ENCODE measurements at places on chromosomes 5 and 9.

DNA sequence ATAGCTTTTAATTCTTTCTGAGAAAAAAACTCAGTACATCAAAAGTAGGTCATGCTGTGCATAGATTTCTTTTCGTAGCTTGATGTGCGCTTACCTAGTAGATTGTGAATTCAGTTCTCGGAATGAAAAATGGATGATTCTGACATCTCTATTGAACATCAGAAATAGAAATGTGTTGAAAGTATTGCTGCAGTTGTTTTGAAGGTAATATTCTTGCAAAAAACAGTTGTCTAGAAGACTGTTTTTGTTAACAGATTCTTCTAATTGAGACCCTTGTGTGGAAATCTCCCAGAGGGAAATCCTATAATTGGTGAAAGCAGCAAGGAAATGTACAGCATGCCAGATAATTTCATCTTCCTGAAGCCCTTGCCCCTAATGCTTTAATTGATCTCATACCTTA is 54.5 kb downstream of the MACIR start:
- no peak for DNase-seq

GRCh38 chr5:159752622-159753275 is 163.5 kb upstream of the ADRA1B start:
- no peak for DNase-seq

DNA sequence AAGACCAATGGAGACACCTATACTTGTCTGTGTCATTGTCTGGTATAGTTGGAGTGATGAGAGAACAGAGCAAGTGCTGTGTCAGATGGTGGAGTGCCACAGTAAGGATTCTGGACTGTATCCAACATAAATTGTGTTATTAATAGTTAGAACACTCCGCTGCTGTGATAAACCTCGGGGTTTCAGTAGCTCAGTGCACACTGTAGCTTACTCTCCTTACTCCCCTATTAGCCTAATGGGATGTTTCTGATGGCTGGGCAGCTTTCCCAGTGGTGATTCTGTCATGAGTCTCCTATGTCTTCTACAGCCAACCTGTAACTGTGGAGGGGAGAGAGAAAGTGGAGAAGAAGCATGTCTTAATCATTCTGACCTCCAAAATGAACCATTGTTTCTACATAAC is 127.6 kb upstream of the PTCH1 start:
- no peak for DNase-seq

DNA sequence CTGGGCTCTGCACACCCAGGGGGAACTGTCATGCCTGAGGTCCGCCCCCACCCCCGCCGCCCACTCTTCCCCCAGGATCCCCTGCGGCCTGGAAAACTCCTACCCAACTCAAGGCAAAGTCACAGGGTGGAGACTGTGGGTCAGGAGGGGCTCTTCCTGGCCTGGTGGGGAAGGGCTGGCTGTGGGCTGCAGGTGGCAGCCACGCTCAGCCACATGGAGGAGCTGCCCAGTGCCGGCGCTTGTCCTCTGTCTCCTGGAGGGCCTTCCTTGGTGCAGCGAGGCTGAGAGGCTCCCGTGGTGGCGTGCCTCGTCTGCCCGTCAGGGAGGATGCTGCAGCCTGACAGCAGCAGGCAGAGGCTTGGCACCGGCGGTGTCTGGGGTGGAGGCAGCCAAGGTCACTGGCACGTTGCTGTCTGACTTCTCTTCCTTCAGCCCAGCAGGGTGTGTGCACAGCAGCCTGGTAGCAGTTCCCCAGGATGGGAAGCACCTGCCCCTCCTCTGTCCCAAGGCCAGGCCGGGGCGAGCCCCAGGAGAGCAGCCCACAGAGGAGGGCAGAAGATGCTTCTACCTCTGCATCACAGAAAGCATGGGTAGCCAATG is 78.1 kb downstream of the ADAMTS2 start:
- DNase-seq, result no peak

DNA sequence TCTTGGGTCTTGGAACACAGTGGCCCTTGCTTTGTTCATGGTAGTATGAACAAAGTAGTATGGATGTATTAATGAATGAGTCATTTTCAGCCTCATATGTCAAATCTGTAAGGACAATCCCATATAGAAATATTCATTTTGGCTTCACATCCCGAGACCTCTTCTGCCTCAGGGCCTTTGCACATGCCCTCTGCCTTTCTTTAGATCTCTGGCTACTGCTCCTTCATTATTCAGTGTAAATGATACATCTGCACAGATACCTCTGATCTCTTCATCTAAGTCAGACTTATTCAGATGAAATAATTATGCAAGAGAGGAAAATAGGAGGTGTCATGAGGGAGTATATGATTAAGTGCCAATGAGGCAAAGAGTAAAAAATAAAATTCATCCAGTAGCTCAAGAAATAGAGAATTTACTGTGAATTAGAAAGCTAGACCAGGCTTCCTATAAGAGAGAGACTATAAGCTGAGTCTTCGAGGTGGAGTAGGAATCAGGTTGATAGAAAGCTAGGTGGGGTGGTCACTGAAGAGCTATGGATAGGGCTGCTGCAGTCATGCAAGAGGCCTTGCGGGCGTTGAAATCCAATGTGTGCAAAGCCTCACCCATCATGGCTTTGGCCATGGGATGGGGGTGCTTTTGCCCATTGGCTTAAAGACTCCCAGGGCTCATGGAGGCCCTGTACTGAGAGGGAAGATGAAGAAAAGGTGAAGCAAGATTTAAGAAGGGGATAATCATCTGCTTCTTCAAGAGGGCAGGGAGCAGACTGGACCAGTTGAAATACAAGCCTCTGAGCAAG is 3.7 kb upstream of the TTLL11 start:
- no peak for DNase-seq

DNA sequence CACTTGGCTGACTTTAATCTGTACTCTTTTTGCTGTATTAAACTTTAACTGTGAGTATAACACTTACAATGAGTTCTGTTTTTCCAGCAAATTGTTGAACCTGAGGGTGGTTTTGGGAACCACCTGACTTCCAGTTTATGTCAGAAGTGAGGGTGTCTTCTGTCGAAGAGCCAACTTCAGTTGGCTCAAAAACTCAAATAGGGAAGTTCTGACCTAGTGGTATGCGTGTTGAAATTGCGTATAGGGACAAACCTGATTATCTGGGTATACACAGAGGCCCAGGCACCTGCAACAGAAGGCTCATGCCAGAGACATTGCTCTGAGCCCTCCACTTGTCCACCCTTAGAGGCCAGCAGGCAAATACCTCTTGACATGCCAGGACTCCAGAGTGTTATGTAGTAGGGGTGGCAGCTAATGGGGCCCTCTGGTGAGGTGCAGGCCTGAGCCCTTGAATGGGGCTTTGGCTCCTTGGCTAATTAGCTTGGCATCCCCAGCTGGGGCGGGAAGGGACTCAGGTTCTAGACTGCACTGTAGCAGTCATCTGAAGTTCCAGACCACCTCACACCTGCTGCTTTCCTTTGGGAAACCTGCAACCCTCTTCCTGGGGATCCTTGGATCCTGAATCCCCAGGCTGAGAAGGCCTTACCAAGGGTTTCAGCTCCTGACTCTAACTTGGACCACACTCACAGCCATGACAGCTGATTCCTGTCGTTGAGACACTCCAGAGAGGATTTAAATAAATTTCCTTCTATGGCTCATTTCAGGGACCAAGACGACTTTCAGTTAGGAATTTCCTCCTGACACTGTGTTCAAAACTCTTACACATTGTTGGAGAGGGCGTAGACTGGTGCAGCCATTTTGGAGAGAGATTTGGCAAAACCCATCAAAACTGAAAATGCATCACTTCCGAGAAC is 189.6 kb downstream of the HSPA4 start:
- DNase-seq, result no peak

DNA sequence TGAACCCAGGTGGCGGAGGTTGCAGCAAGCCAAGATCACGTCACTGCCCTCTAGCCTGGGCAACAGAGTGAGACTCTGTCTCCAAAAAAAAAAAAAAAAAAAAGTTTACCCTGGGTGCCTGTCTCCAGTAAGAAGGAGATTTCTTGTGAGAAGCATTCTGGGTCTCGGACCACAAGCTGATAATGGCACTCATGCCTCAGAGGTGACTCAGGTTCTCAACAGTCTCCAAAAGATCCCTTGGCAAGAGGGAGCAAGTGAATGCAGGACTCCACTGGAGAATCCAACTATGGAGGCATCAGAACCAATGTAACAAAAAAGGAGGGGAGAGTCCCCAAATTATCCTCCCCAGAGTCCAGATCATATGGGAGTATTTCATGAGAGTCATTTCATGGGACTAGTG is 106.0 kb upstream of the LRRTM2 start:
- no peak for DNase-seq

DNA sequence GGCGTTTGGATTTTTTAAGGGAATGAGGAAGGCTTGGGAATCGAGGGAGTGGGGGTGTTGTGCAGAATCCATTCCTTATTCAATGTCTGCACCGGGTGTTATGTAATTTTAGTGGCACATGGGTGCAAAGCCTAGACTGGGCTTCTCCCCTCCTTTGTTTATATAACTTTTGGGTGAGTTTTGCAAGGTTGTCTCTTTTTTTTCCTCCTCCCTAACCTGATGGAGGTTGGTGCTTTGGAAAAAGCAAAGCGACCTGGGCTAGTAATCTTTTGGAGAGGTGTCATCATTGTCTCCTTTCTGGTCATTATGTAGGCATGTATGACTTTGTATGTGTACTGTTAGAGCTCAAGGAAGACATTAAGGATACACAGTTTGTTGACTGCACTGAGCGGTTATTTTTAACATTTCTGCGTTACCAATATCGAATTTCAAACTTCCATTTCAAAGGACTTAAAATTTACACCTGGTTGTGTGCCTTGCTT is 3.1 kb downstream of the SMARCA2 start:
- no peak for DNase-seq

- DNase-seq, result no peak
These were observed 15.4 kb upstream of the VDAC1 start for GRCh38 chr5:134020188-134020587.

DNA sequence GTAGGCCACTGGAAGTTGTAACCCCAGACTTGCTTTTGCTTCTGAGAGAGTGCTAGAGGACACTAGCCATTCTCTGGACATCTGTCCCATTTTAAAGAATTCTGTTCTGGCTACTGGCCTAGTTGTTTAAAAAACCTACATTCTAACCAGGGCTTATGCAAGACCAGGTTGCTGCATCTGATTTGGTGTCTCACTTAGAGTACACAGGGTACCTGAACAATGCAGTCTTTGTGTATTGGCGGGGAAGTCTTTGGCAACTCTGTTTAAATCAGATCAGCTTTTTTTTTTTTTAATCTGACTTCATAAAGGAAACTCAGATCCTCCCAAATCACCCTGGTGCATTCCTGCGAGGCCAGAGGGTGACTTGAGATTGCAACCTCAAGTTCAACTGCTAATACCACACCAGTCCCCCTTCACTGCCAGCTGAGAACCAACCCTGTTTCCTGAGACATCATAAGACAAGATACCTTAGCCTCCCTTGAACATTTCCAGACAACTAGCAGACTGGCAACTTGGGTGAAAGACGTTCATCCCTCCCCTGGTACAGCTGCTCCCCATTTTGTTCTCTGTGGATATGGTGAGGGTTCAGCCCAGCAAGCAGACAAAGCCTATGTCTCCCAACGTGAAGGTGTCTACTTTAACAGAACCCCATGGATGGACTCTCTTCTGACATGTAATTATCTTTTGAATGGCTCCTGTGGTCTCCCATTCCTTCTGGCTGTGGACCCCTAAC is 27.0 kb downstream of the SKP1 start:
- no peak for DNase-seq

DNA sequence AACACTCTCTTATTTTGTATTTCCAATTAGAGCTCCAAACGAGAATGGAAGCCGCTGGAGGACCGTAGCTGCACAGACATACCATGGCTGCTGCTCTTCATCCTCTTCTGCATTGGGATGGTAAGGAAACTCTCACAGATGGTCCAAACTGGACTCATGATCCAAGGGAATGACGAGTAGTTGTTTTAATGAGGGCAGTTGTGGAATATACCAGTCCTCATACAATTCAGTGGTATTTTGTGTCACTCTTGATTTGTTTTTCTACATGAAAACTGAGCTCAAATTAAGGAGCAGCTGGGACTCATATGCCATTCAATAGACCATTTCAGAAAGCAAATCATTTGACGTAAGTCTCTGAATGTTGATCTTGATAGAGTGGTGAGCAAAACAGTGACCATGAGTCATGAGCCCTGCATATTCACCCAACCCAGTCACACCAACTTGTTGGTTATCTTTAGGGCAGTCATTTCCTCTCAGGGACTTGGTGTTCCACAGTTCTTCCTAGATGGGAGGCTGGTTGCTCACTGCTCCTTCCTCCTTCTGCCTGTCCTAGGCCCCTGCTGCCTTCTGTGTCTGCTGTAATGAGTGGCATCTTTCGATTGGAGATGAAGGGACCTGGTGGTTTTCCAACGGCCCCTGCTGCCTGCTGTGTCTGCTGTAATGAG is 54.9 kb downstream of the SLC44A1 start:
- no peak for DNase-seq

DNA sequence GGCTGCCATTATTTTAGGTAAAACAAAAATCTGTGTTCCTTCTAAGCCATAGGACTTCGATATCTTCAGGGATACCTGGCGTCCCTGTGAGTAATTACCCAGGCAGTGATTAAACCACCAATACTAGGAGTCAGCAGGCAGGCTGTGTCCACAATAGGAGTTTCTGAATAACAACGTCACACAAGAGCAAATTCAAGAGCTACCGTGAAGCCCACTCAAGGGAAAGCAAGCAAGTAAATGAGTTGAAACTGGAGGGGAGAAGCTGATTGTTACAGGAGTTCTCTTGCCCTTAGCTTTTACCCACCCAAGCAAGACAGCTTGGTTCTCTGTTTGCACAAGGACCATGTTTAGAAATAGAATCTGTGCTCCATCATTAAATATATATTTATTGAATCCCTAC is 50.8 kb downstream of the SEMA5A start:
- DNase-seq, result no peak

DNA sequence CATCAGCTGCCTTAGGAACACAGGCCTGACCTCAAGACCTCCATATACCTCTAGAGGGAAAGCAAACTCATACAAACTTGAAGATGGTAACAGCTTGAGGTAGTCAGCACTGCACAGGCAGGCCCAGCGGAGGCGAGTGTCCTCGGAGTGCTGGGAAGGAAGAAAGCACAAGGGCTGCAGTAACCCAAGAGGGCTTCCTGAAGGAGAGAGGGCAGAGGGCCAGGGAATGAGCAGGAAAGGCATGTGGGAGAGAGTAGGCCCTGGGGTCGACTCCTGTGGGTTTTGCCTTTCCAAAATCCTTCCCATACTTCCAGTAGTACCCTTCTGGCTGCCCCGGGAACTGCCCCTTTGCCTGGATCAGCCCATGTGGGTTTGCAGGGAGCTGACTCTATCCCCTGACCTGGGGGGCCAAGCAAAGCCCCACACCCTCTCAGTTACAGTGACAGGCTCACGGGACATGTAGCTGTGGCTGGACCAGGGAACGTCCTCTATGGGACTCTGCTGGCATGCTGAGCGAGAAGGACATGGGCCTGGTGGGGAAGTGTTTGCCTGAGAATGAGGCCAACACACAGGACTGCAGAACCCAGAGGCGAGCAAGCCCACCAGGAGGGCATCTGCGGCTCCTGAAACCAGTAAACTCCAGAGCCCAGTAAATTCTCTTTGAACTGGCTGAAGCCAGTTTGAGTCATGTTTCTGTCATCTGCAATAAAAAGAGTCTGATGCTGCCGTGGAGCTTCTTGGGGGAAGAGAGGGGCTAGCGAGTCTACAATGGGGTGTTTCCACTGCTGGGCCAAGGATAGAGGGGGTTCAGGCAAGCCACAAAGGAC is 64.1 kb downstream of the COL23A1 start:
- no peak for DNase-seq
